A673 (cell line): ENCODE measurements at places on chromosomes 3 and 15.

DNA sequence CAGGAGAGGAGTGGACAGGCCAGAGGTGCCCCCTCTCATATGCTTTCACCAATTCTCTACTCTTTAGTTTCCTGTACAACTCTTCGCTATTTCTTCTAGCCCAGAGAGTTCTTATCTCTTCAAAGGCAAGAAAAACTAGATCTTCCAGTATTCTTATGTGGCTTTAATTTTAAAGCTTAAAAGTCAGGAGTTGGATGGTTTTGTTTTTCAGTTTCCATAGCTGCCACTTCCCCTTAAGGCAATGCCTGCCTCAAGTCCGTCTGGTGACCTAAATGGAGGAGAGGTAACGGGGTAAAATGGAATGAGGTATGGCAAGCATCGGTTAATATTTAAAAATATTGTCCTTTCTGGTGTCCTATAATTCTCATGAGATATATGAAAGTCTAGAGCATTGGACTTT, 11.4 kb upstream of the VGLL3 start:
- no peak for DNase-seq
- no peak overlapping the region for H3K27ac ChIP-seq
- no peaks in the 10 kb centered on the region for H3K36me3 ChIP-seq
- no peak overlapping the region for H3K4me3 ChIP-seq
- no peaks in the 10 kb centered on the region for H3K27me3 ChIP-seq

DNA sequence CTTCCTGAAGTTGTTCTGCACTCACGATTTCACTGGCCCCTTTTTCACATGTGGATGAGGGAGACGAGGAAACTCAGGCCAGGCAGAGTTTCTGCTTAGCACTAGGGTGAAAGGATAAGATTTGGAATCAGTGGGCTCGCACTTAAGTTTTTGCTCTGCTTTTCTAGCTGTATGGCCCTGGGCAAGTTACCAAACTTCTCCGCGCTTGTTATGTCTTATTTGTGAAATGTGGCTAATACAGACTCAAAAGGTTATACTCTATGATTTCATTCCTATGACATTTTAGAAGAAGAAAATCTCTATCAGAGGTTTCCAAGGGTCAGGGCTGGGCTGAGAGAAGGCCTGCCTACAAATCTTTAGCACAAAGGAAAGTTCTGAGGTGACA, 191.9 kb upstream of the LRIG1 start:
- no peak overlapping the region for H3K4me3 ChIP-seq
- H3K27me3 ChIP-seq, result no peaks in the 10 kb centered on the region
- H3K27ac ChIP-seq, result no peak overlapping the region
- H3K36me3 ChIP-seq, result no peaks in the 10 kb centered on the region
- H3K4me1 ChIP-seq, result peaks cover 14% of the 10 kb centered on the region

GRCh38 chr3:179701176-179701827, 48.5 kb downstream of the USP13 start:
- H3K4me1 ChIP-seq, result no peaks in the 10 kb centered on the region
- no peak overlapping the region for H3K4me3 ChIP-seq
- no peak for DNase-seq
- no peaks in the 10 kb centered on the region for H3K36me3 ChIP-seq
- H3K27me3 ChIP-seq, result no peaks in the 10 kb centered on the region

GRCh38 chr3:80559701-80560100, 791.9 kb upstream of the ROBO1 start:
- DNase-seq, result peak; percentile 16
- no peaks in the 10 kb centered on the region for H3K27me3 ChIP-seq
- no peaks in the 10 kb centered on the region for H3K36me3 ChIP-seq
- no peaks in the 10 kb centered on the region for H3K4me1 ChIP-seq

GRCh38 chr15:87863152-87863551, 393.4 kb downstream of the NTRK3 start:
- no peak for DNase-seq
- H3K36me3 ChIP-seq, result no peaks in the 10 kb centered on the region
- H3K27ac ChIP-seq, result no peak overlapping the region
- no peak overlapping the region for H3K4me3 ChIP-seq

DNA sequence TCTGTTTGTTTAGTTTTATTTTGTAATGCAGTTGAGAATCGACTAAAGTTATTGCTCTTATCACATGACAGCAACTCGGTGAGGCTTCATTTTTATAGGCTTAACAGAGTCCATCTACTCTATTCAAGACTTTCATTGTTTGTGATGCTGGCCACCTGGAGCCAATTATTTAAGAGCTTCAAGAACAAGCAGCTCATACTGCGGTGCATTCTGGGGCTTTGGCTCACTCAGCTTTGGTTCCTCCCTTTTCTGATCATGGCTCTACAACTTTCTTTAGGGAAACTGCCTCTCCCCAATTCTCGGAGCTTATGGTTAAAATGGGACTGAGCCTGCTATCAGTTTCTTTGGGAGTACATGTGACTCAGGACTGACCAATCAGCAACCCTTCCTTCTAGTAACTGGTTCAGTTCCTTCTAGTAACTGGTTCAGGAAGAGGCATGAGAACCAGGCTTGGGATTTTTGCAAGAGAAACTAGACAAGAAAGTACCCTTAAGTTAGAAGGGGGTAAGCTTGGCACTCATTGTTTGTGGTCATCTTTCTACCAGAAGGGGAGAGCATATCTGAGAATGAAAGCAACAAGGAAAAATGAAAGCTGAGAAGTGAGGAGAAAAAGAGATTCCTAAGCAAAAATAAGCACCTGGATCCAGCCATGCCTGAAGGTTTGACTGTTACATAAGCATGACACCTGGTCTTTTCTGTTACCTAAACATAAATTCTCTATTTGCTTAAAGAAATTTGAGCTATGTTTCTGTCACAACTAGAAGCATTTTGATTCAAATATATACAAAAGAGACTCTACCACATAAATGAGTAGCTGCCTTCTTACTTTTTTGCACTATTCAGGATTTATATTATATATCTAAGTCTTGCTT, 24.1 kb upstream of the ARHGEF3 start:
- no peak overlapping the region for H3K4me3 ChIP-seq
- H3K4me1 ChIP-seq, result no peaks in the 10 kb centered on the region
- no peak for DNase-seq
- H3K36me3 ChIP-seq, result no peaks in the 10 kb centered on the region
- no peak overlapping the region for H3K27ac ChIP-seq
- no peaks in the 10 kb centered on the region for H3K27me3 ChIP-seq

DNA sequence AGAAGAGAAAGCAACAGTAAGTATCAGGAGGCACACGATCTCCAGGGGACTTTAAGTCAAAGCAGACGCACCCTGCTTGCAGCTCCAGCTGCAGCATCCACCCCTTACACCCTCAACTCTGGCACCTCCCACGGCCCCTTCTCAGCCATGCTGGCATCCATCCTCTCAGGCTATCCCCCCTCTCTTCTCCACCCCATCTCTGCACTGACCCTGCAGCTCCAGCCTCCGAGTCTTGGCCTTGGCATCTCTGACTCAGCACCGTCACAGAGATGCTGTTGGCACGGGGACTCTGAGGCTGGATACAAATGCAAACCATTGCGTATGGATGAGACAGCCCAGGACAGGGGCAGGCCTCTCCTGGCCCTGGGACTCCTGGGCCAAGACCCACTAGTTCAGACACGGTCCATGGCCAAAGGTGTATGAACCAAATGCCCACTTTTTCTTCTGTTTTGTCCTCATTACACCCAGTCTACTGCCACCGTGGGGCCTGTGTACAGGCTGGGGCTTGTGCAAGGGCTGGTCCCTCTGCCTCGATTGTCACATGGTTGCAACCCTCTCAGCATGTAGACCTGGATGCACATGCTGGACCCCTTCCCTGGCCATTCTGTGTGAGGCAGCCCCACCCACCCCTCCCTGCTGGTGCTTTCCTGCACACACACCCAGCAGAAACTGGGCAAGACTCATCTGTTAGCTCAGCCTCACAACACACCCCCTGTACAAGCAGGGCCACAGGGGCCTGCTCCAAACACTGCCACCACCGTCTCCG, 18.7 kb upstream of the ZXDC start:
- H3K4me1 ChIP-seq, result no peaks in the 10 kb centered on the region
- H3K27me3 ChIP-seq, result no peaks in the 10 kb centered on the region
- no peak for DNase-seq
- H3K4me3 ChIP-seq, result no peak overlapping the region
- no peaks in the 10 kb centered on the region for H3K36me3 ChIP-seq

DNA sequence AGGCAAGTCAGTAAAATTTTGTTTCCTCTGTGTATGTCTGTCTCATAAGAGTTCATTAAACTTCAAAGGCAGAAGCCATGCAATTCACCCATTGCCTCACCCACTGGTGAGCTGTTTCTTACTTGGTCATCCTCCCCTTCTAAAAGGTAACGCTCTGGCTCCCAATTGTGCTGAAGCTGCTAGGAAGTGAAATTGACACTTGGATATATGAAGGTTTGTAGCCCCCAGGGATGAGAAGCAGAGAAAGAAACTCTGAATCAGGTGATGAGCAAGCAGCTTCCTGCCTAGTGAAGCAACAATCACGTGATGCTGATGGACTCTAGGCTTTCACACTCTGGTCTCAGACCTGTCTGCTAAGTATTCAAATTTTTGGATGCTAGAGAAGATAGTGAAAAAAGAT, 70.7 kb downstream of the CD200R1L start:
- H3K27me3 ChIP-seq, result no peaks in the 10 kb centered on the region
- H3K36me3 ChIP-seq, result no peaks in the 10 kb centered on the region
- no peaks in the 10 kb centered on the region for H3K4me1 ChIP-seq
- no peak overlapping the region for H3K27ac ChIP-seq
- no peak overlapping the region for H3K4me3 ChIP-seq
- DNase-seq, result no peak

GRCh38 chr3:190533511-190534281, 19.8 kb downstream of the IL1RAP start:
- peak; percentile 95 for DNase-seq
- peaks cover 94% of the 10 kb centered on the region for H3K4me1 ChIP-seq
- peaks cover 13% of the 10 kb centered on the region for H3K36me3 ChIP-seq
- H3K27me3 ChIP-seq, result no peaks in the 10 kb centered on the region

DNA sequence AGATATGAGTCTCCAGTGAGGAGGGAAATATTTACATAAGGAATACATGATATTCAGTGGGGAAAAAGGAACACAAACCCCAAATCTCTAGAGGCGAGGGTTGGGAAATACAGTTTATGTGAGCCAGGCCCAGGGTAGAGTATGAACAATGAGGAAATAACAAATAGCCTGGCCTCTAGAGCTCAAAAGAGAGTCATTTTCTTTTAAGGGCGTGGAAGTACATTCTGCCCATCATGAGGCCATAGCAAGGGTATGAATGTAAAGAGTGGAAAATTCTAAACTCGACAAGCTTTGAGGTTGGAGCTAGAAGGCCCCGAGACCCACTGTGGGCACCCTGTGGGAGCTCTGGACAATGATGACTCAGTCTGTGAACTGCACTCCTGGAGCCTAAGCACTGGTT, 27.8 kb upstream of the IGF2BP2 start:
- no peak for DNase-seq
- no peak overlapping the region for H3K4me3 ChIP-seq
- no peak overlapping the region for H3K27ac ChIP-seq
- no peaks in the 10 kb centered on the region for H3K4me1 ChIP-seq

DNA sequence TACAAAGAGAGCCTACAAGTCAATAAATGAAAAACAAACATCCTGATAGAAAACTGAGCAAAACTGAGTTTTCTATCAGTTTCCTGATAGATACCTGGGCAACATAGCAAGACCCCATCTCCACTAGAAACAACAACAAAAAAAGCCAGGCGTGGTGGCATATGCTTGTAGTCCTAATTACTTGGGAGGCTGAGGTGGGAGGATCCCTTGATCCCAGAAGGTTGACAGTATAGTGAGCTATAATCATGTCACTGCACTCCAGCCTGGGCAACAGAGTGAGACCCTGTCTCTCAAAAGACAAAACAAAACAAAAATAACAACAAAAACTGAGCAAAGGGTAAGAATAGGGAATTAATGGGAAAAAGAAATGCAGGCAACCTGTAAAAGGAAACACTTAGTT, 23.9 kb upstream of the UBE2E1 start:
- H3K36me3 ChIP-seq, result no peaks in the 10 kb centered on the region
- H3K27me3 ChIP-seq, result peaks cover 11% of the 10 kb centered on the region
- H3K4me1 ChIP-seq, result no peaks in the 10 kb centered on the region

DNA sequence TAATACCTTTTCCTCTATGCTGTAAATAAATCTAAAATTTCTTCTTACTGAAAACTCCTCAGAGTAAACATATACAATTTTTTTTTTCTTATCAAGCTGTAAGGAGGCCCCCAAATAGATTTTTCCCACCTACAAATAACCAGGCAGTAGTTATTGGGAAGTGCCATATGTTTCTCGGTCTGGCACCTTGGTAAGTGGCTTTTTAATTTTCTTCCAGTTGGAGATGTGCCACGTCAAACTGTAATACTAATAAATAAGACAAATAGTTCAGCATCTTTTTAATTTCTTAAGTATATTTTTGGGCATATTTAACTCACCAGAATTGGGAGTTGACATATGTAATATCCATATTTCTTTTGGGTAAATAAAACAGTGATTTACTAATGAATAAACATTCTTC, 346.3 kb downstream of the DIPK2A start:
- no peaks in the 10 kb centered on the region for H3K27me3 ChIP-seq
- H3K36me3 ChIP-seq, result no peaks in the 10 kb centered on the region
- H3K4me3 ChIP-seq, result no peak overlapping the region
- H3K27ac ChIP-seq, result no peak overlapping the region
- DNase-seq, result no peak

GRCh38 chr3:183506674-183507320, 48.7 kb downstream of the KLHL6 start:
- DNase-seq, result peak; percentile 19
- no peak overlapping the region for H3K27ac ChIP-seq
- H3K4me3 ChIP-seq, result no peak overlapping the region

- peaks cover 2% of the 10 kb centered on the region for H3K4me1 ChIP-seq
- H3K27me3 ChIP-seq, result no peaks in the 10 kb centered on the region
- peak overlapping the region; percentile 40 for H3K27ac ChIP-seq
- no peaks in the 10 kb centered on the region for H3K36me3 ChIP-seq
Observed at GRCh38 chr3:39208463-39209055, 16.2 kb upstream of the XIRP1 start.

- no peaks in the 10 kb centered on the region for H3K27me3 ChIP-seq
- H3K4me1 ChIP-seq, result no peaks in the 10 kb centered on the region
- no peak overlapping the region for H3K27ac ChIP-seq
- DNase-seq, result no peak
- no peaks in the 10 kb centered on the region for H3K36me3 ChIP-seq
Observed at GRCh38 chr3:59850417-59850816, 800.6 kb upstream of the CFAP20DC start.

GRCh38 chr3:54641226-54642014, 286.4 kb downstream of the LRTM1 start:
- H3K4me3 ChIP-seq, result no peak overlapping the region
- no peak for DNase-seq
- no peak overlapping the region for H3K27ac ChIP-seq
- no peaks in the 10 kb centered on the region for H3K27me3 ChIP-seq

- no peaks in the 10 kb centered on the region for H3K4me1 ChIP-seq
- DNase-seq, result no peak
- no peaks in the 10 kb centered on the region for H3K27me3 ChIP-seq
Observed at GRCh38 chr15:45486317-45486716, 36.2 kb downstream of the SLC30A4 start.

DNA sequence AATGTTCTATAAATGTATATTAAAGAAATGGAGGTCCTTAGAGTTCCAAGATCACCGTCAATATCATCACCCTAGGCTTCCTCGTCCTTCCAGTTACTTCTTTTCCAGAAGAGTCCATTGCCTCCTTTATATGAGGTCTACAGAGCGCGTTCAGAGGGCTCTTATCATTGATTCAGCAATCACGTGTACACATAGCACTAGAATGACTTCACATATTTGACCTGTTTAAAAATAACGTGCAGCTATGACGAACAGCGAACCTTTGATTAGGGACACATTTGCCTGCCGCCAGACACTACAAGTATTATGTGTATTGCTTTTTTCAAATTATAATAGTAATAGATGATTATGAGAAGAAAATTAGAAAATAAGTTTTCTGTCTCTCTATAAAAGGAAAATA, 26.0 kb downstream of the IGF1R start:
- H3K27me3 ChIP-seq, result no peaks in the 10 kb centered on the region
- no peak for DNase-seq
- peaks cover 15% of the 10 kb centered on the region for H3K4me1 ChIP-seq
- H3K36me3 ChIP-seq, result no peaks in the 10 kb centered on the region
- no peak overlapping the region for H3K27ac ChIP-seq
